RPMI7951 (cell line): ENCODE measurements at places on chromosomes 12 and 14. TPM values are rescaled to one million over a fixed set of nuclear protein-coding genes. Genes with fewer than 3 reads are reported as not detected.

AQP6 gene
- total RNA-seq = 0.10 TPM in 1 of 2 replicates, not detected in the other

RNF10 gene
- 60.8 and 74.8 TPM in 2 replicates for total RNA-seq

ZDHHC22 gene
- total RNA-seq = not detected in 2 replicates

RNASE1 gene
- 1.1 and 2.2 TPM in 2 replicates for total RNA-seq

IFNG-AS1 gene
- total RNA-seq = not detected in 2 replicates

COX8C gene
- total RNA-seq = not detected in 2 replicates

STYK1 gene
- total RNA-seq = 0.68 and 0.84 TPM in 2 replicates

CLEC6A gene
- not detected in 2 replicates for total RNA-seq

RNASE8 gene
- total RNA-seq = not detected in 2 replicates

HSPB8 gene
- 2.5 and 2.9 TPM in 2 replicates for total RNA-seq

C12orf60 gene
- 1.8 and 3.3 TPM in 2 replicates for total RNA-seq

LTBR gene
- total RNA-seq = 32.3 and 51.3 TPM in 2 replicates

CLEC12A gene
- not detected in 2 replicates for total RNA-seq

EPYC gene
- not detected in 2 replicates for total RNA-seq

COX6A1 gene
- total RNA-seq = 430 and 475 TPM in 2 replicates

PRORP gene
- total RNA-seq = 21.5 and 32.7 TPM in 2 replicates

SLC35E3 gene
- total RNA-seq = 1.8 and 2.4 TPM in 2 replicates

MMP17 gene
- total RNA-seq = 48.7 and 50.9 TPM in 2 replicates

NRL gene
- 0.60 and 1.5 TPM in 2 replicates for total RNA-seq

PRKAG1 gene
- 81.3 and 89.6 TPM in 2 replicates for total RNA-seq

PPM1A gene
- total RNA-seq = 11.3 and 12.7 TPM in 2 replicates

DEPDC4 gene
- total RNA-seq = 2.3 and 4.2 TPM in 2 replicates

MIP gene
- 0.24 and 0.29 TPM in 2 replicates for total RNA-seq

SLC25A47 gene
- total RNA-seq = not detected in 2 replicates

CNOT2 gene
- 95.6 and 99.4 TPM in 2 replicates for total RNA-seq

BDKRB2 gene
- 13.1 and 15.9 TPM in 2 replicates for total RNA-seq

SMIM10L1 gene
- 7.9 and 10.2 TPM in 2 replicates for total RNA-seq

SERPINA5 gene
- 0.49 and 2.9 TPM in 2 replicates for total RNA-seq

CEBPE gene
- total RNA-seq = not detected in 2 replicates

MFAP5 gene
- 0.68 TPM in 1 of 2 replicates, not detected in the other for total RNA-seq

GLS2 gene
- 0.20 TPM in 1 of 2 replicates, not detected in the other for total RNA-seq

CLEC1B gene
- not detected in 2 replicates for total RNA-seq

EGLN3 gene
- 3.2 and 4.4 TPM in 2 replicates for total RNA-seq

CCNB1IP1 gene
- 51.2 and 52.4 TPM in 2 replicates for total RNA-seq

GLIPR1L2 gene
- total RNA-seq = 0.20 and 0.36 TPM in 2 replicates

ALX1 gene
- 13.4 and 18.6 TPM in 2 replicates for total RNA-seq

PLEKHH1 gene
- 2.3 and 2.6 TPM in 2 replicates for total RNA-seq

OR6C6 gene
- not detected in 2 replicates for total RNA-seq

EXOC3L4 gene
- not detected in 2 replicates for total RNA-seq

MANSC4 gene
- not detected in 2 replicates for total RNA-seq

SPTB gene
- 0.84 and 1.2 TPM in 2 replicates for total RNA-seq

SLC10A1 gene
- total RNA-seq = not detected in 2 replicates

NGB gene
- not detected in 2 replicates for total RNA-seq

MEG3 gene
- total RNA-seq = 0.72 TPM in 1 of 2 replicates, not detected in the other
